ENCODE measurements at places on chromosomes 4 and X.

- H3K4me3 ChIP-seq = peak overlapping the region; percentile 75
- no peaks in the 10 kb centered on the region for H3K27me3 ChIP-seq
- H3K36me3 ChIP-seq = no peaks in the 10 kb centered on the region
- H3K4me1 ChIP-seq = no peaks in the 10 kb centered on the region
- H3K27ac ChIP-seq = no peak overlapping the region
Measured at GRCh38 chrX:16786791-16787735, 797 bp downstream of the TXLNG start.

DNA sequence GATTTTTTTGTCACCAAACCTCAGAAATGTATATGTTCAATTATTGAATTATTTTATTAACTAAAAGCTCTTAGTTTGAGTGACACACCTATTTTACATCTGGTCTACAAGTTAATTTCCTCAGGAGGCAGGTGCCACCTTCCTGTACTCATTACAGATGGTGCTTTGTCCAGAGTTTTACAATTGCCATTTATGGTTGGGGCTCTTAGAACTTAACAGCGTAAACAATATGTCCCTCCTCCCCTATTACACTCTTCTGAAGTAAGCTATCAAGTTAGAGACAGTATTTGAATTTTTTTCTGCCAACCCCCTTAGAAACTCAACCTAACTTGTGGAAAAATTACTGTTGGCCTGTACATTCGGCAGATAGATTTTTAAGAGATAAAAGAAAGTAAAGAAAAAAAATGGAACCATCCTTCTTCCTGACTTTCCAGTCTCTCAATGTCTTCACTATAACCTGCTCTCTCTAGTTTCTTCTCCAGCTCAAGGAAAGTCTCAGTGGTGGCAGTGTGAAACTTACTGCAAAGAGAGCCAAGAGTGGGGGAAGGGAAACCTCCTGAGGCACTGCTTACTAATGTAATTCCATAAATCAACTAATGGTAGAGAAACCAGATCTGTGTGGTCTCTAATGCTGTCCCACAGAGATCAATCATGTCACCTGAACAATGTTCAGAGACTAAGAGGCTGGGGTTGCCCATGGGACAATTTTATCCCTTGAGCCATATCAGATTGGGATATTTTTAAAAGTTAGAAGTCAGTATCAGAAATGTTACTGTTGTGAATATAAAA is 7.8 kb downstream of the CXXC4 start:
- H3K27ac ChIP-seq = no peak overlapping the region
- H3K36me3 ChIP-seq = no peaks in the 10 kb centered on the region

DNA sequence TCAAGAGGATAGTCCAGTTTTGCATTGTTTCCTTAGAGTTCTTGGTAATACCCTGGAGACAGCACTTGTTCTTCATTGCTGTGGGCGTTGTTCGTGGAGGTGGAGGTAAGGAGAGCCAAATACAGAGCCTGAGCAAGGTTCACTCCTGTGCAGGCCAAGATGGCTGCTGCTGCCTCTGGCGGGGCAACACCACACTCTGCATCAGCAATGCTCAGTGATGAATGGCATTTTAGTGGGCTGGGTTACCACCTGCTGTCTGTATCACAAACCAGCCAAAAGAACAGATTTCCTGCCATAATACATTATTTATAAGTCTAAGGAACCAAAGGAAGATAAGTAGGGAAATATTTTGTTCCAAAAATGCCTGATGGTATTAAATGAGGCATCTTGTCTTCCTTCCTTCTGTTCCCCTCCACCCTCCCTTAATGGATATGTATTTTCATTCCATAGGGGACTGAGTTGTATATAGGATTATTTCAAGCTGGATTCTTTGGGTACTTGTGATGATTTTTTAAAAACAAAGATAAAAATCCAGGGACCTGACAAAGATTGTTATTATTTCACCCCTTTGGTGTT is 61.6 kb upstream of the LIMCH1 start:
- peaks cover 4% of the 10 kb centered on the region for H3K27me3 ChIP-seq
- no peak overlapping the region for H3K4me3 ChIP-seq
- H3K4me1 ChIP-seq = no peaks in the 10 kb centered on the region
- no peaks in the 10 kb centered on the region for H3K36me3 ChIP-seq

DNA sequence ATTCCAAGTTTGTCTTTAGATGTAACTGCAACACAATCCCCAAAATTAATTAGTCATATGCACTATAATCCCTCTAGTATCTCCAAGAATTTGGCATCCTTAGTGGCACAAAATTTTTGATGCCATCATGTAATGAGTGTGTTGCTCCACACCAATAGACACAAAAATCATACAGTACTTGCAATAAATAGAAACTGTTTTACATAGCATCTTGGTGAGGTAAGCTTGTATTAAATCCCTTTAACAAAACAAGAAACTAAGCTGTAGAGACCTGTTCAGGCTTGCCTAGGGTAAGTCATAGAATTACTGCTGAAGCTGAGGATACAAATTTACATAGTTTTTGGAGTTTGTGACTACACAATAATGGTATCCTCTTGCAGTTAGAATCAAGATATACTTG is 64.5 kb upstream of the PRSS12 start:
- no peaks in the 10 kb centered on the region for H3K27me3 ChIP-seq
- H3K36me3 ChIP-seq = no peaks in the 10 kb centered on the region
- H3K4me1 ChIP-seq = peaks cover 1% of the 10 kb centered on the region
- no peak overlapping the region for H3K27ac ChIP-seq
- DNase-seq = no peak

DNA sequence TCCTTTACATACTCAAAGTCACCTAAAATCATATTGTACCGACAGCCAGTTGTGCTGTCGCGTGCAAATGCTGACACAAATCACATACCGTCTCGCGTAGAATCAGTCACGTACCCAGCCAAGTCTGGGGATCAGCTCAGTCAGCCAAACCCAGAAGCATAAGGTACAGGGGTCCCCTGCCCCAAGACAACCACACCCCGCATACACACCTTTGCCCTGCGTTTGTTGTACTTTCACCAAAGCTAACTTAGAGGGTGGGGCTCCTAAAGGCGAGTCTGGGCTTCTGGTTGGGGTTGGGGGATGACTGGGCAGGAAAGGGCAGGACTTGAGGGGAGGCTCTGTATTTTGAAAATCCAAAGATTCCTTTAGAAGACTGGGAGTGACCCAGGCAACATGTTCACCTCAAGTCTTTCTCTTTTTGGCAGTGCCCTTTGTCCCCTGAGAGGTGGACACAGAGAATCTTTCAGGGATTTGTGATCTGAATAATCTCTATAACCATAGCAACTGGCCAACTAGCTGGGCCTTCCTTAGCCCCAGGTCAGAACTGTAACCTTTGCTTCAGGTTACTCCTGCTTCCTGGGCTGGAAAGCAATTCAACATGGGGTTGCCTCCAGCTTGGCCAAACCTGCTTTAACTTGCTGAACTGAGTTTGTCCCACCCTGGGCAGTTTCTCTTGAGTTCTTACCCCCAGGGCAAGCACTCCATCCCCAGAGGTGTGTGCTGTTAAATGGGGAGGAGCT is 992 bp downstream of the GDPD2 start:
- H3K4me1 ChIP-seq = peaks cover 4% of the 10 kb centered on the region
- no peaks in the 10 kb centered on the region for H3K36me3 ChIP-seq
- DNase-seq = no peak
- no peak overlapping the region for H3K27ac ChIP-seq
- no peak overlapping the region for H3K4me3 ChIP-seq
- H3K27me3 ChIP-seq = no peaks in the 10 kb centered on the region

DNA sequence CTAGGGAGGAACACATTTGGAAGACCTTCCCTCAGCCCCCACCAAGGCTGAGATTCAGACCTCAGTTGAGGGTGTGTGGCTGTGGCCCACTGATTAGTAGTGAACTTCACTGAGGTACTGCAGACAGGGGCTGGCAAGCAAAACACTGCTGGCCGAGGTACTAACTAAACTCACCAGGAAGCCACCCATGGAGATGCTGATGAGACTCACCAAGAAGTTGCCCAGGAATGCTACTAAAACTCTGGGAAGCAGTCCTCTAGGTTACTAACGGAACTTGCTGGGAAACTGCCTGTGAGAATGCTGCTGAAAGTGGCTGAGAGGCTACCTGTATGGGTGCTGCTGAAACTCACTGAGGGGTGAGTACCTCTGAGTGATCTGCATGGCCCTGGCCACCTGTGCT is 372.4 kb upstream of the RPS6KA3 start:
- no peak overlapping the region for H3K27ac ChIP-seq
- H3K27me3 ChIP-seq = no peaks in the 10 kb centered on the region
- H3K4me3 ChIP-seq = no peak overlapping the region
- DNase-seq = no peak
- no peaks in the 10 kb centered on the region for H3K4me1 ChIP-seq

GRCh38 chr4:73103799-73104503 is 34.4 kb upstream of the COX18 start:
- H3K4me3 ChIP-seq = no peak overlapping the region
- no peak overlapping the region for H3K27ac ChIP-seq
- no peaks in the 10 kb centered on the region for H3K4me1 ChIP-seq
- peak; percentile 41 for DNase-seq
- no peaks in the 10 kb centered on the region for H3K27me3 ChIP-seq

- no peaks in the 10 kb centered on the region for H3K27me3 ChIP-seq
- peaks cover 5% of the 10 kb centered on the region for H3K4me1 ChIP-seq
- H3K36me3 ChIP-seq = no peaks in the 10 kb centered on the region
- no peak overlapping the region for H3K27ac ChIP-seq
- no peak overlapping the region for H3K4me3 ChIP-seq
Measured at GRCh38 chr4:37603711-37604110, 82.5 kb downstream of the RELL1 start.

DNA sequence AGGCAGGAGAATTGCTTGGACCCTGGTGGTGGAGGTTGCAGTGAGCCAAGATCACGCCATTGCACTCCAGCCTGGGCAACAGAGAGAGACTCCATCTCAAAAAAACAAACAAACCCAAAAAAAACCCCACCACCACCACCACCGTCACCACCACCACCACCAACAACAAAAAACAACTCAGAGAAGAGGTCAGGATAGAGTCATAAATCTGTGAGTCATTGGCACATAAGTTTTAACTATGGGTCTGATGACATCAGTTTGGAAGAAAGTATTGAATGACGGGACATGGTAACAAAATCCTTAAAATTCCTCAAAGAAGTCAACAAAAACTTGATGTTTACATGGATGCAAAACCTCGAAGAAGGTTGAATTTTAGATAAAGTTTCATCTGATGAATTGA is 288.0 kb upstream of the SFRP2 start:
- H3K4me3 ChIP-seq = no peak overlapping the region
- peak; percentile 74 for DNase-seq
- no peaks in the 10 kb centered on the region for H3K27me3 ChIP-seq
- no peak overlapping the region for H3K27ac ChIP-seq

DNA sequence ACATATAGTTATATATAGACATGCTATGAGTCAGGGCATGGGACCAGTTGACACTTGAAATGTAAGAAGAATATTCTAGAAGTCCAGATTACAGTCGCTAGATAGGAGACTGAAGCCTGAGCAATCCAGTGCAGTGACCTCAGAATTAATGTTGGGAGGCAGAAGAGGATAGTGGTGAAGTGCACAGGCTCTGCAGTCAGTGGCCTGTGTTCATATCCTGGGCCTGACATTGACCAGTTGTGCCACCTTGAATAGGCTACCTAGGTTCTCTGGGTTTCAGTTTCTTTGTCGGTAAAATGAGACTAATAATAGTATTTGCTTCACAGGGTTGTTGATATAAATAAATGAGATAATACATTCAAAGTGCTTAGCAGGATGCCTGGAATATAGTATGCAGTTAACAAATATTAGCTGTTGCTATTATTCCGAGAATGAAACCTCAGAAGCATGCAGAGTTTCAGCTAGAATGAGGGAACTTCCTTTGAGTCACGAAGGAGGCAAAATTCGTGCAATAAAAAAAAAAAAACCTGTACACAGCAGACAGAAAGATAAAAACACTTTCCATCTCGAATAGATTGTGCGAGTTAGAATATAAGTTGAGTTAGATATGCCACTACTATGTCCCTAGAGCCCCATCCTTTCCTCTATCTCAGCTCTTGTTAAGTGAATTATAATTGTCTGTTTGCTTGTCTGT is 4.0 kb upstream of the SH2D1A start:
- H3K4me1 ChIP-seq = no peaks in the 10 kb centered on the region
- no peak for DNase-seq
- H3K36me3 ChIP-seq = no peaks in the 10 kb centered on the region
- no peak overlapping the region for H3K27ac ChIP-seq
- H3K27me3 ChIP-seq = no peaks in the 10 kb centered on the region
- H3K4me3 ChIP-seq = no peak overlapping the region

DNA sequence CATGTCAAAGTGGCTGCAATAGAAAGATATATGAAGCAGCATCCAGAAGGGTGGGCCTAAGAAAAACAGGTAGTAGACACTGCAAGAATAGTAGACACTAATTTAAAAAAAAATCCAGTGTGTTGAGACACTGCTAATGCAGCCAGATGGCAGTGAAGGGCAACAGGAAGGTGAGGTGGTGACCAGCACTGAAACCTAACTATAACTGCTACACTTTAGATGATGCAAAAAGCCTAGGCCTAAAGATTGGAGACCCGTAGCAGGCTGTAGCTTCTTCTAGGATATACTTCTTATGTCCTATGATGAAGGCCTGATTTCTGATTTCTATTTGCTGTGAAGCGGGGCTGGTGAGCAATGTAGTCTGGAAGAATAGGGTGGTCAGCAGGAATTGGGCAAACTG is 38.7 kb upstream of the SH3KBP1 start:
- H3K4me3 ChIP-seq = no peak overlapping the region
- H3K27me3 ChIP-seq = no peaks in the 10 kb centered on the region
- H3K4me1 ChIP-seq = no peaks in the 10 kb centered on the region

DNA sequence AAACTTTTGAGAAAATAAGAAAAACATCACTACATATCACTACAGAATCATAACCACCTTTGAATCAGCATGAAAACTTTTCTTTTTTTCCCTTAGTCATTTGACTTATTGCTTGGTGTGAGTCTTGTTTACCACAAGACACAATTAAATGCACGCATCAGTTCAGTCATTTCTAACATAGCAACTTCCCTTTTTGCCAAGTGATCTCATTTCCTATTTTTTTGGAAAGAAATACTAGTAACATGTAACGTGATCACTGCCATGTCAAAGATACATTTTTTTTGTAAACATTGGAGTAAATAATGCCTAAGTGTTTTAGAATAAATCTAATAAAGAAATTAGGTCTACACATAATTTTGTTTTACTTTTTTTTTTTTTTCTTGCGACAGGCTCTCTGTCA is 5.1 kb upstream of the CXCL8 start:
- no peak overlapping the region for H3K4me3 ChIP-seq
- H3K36me3 ChIP-seq = no peaks in the 10 kb centered on the region
- H3K27ac ChIP-seq = no peak overlapping the region
- peak; percentile 86 for DNase-seq
- no peaks in the 10 kb centered on the region for H3K27me3 ChIP-seq
- H3K4me1 ChIP-seq = peaks cover 3% of the 10 kb centered on the region
